Effector memory CD4-positive, alpha-beta T cell (primary cell): ENCODE measurements at places on chromosomes 6 and 20.
A peak's percentile ranks its signal among the peaks of the same experiment; 100 is the strongest.

- DNase-seq: no peak
- no peak overlapping the region for H3K27ac ChIP-seq
- no peak overlapping the region for H3K4me3 ChIP-seq
Observed at GRCh38 chr6:136134268-136134667, 115.8 kb downstream of the MTFR2 start.

- no peak overlapping the region for H3K4me3 ChIP-seq
- H3K36me3 ChIP-seq: no peaks in the 10 kb centered on the region
- no peaks in the 10 kb centered on the region for H3K27me3 ChIP-seq
- no peaks in the 10 kb centered on the region for H3K4me1 ChIP-seq
Observed at GRCh38 chr6:156448579-156448978, 328.6 kb upstream of the ARID1B start.

DNA sequence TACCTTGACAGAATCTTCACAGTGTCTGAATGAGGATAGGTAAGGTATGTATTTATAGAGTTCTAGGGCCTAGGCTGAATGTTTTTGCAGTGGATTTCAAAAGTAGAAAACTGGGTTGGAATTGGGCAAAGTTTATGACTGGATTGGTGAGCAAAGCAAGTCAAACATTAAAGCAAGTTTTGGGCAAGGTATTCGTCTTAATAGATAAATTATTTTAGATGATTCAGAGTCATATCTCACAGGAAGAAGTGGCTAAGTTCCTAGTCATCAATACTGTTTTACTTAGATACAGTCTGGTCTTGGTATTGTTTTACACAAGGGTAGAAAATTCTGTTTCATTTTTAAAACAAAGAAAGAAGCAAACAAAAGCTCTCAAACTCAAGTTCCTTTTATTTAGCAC lies 284.1 kb upstream of the EPHA7 start:
- no peak for DNase-seq
- H3K4me3 ChIP-seq: no peak overlapping the region
- H3K4me1 ChIP-seq: no peaks in the 10 kb centered on the region
- no peaks in the 10 kb centered on the region for H3K36me3 ChIP-seq
- H3K27me3 ChIP-seq: no peaks in the 10 kb centered on the region
- no peak overlapping the region for H3K27ac ChIP-seq

- no peak for DNase-seq
- no peak overlapping the region for H3K27ac ChIP-seq
- H3K36me3 ChIP-seq: no peaks in the 10 kb centered on the region
- H3K4me3 ChIP-seq: no peak overlapping the region
- no peaks in the 10 kb centered on the region for H3K27me3 ChIP-seq
Observed at GRCh38 chr20:23101696-23102406, 15.7 kb upstream of the CD93 start.

- no peak overlapping the region for H3K4me3 ChIP-seq
- no peak for DNase-seq
- H3K4me1 ChIP-seq: peaks cover 7% of the 10 kb centered on the region
- H3K27me3 ChIP-seq: no peaks in the 10 kb centered on the region
- H3K36me3 ChIP-seq: peaks cover under 1% of the 10 kb centered on the region
Observed at GRCh38 chr6:137210903-137211302, 8.3 kb downstream of the IFNGR1 start.

DNA sequence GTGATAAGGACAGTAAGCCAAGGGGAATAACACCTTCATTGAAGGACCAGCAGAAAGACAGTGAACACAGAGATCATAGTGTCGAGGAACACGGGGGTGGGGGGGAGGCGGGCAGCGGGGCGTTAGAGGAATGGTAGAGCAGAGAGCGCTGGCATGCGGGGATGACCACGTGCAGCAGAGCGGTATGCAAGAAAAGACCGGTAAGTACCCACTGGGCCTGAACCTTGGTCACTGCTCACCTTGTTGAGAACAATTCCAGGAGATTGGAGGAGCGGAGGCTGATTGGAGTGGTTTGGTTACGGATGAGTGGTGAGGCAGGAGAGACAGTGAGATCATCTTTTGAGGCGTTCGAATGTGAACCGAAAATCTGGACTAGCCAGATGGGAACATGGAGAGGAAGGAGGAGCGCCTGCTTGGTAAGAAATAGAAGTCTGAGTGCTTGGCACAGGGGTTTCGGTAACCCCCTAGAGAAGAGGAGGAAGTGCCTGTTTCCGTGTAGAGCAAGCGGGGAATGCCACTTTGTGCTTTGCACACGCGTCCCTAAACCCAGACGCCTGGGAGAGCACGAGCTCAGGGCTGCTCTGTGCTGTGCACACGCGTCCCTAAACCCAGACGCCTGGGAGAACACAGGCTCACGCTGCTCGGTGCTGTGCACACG lies 70.0 kb downstream of the FAM120B start:
- H3K4me1 ChIP-seq: peaks cover 7% of the 10 kb centered on the region
- H3K36me3 ChIP-seq: peaks cover 8% of the 10 kb centered on the region
- no peak overlapping the region for H3K27ac ChIP-seq
- H3K4me3 ChIP-seq: no peak overlapping the region

GRCh38 chr6:55578537-55579363 lies at the start of gene HMGCLL1:
TSS of gene HMGCLL1 (minus strand) at chr6:55579192. CDS start at chr6:55579055, 137 bp downstream.
- no peak for DNase-seq
- H3K27ac ChIP-seq: no peak within 1 kb of the TSS
- H3K36me3 ChIP-seq: no peaks in the 10 kb centered on the region
- H3K4me1 ChIP-seq: no peaks in the 10 kb centered on the region
- H3K27me3 ChIP-seq: no peaks in the 10 kb centered on the region

DNA sequence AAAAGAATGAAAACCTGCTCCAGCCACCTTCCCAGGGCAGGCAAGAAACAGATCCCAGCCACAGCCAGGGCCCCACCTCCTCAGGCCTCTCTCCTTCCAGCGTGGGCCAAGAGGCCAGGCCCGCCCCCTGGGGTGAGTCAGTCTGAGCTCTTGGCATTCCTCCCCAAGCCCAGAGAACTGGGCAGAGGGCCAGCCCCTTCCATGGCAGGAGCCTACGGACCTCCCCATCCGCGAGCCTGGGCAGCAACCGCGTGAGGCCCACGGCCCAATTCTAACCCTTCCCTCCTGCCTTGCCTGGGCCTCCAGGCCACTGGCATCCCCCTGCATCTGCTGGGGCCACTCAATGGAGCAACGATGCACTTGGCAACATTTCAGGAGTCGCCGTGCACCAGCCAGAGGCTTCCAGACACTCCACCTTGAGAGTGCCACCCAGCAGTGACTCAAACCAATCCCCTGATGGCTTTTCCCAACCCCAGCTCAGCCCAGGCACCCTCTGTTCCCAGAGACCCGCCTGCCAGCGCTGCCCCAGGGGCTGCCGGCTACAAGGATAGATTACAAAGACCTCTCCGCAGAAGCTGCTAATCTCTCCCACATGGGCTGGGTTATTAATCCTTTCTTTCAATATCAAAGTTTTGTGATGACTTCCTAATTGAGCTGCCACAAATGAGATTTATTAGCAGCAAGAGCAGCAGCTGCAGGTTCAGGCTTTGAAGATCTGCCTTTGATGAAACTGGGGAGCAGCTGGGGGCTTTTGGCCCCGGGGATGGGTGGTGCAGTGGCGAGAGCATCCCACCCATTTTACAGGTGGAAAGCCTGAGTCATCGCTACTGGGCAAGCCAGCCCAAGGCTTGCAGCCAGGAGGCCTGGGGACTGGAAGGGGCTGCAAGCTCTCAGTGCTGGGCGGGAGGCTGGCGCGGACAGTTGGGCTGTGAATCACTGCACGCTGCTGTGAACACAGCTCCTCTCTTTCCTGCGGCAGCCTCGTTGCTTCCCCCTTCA lies 85.7 kb downstream of the NFATC2 start:
- no peak for DNase-seq
- no peak overlapping the region for H3K27ac ChIP-seq
- H3K4me1 ChIP-seq: no peaks in the 10 kb centered on the region
- H3K36me3 ChIP-seq: peaks cover 63% of the 10 kb centered on the region
- H3K27me3 ChIP-seq: no peaks in the 10 kb centered on the region

- H3K36me3 ChIP-seq: no peaks in the 10 kb centered on the region
- H3K4me1 ChIP-seq: no peaks in the 10 kb centered on the region
- no peak overlapping the region for H3K27ac ChIP-seq
- no peaks in the 10 kb centered on the region for H3K27me3 ChIP-seq
- DNase-seq: no peak
Observed at GRCh38 chr6:88441346-88441745, 275.2 kb upstream of the CNR1 start.

DNA sequence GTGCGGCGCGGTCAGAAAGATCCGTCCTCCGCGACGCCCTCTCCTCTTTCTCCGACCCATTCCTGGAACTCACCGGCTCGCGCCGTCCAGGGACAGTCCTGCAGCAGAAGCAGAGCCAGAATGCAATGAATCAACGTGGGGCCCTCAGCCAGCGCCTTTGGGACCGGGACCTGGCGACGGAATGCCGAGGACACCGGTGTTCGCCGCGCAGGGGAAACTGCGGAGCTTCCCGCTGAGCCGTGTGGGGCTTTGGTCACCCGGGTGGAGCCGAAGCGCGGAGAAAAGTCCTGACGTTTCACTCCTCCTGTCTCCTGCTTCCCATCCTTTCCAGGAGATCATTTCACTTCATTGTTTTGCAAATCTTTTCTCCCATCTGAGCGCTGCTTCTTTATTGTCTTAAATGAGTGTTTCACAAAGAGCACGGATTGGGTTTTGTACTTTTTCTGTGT lies 26.5 kb downstream of the ULBP1 start:
- peaks cover 22% of the 10 kb centered on the region for H3K4me1 ChIP-seq
- peaks cover 67% of the 10 kb centered on the region for H3K27me3 ChIP-seq
- H3K36me3 ChIP-seq: no peaks in the 10 kb centered on the region
- H3K27ac ChIP-seq: no peak overlapping the region
- peak overlapping the region; percentile 55 for H3K4me3 ChIP-seq
- no peak for DNase-seq

GRCh38 chr6:158807515-158808441 lies 11.4 kb downstream of the EZR start:
- H3K27me3 ChIP-seq: no peaks in the 10 kb centered on the region
- H3K27ac ChIP-seq: no peak overlapping the region
- peaks cover 66% of the 10 kb centered on the region for H3K4me1 ChIP-seq
- H3K4me3 ChIP-seq: no peak overlapping the region
- DNase-seq: no peak

DNA sequence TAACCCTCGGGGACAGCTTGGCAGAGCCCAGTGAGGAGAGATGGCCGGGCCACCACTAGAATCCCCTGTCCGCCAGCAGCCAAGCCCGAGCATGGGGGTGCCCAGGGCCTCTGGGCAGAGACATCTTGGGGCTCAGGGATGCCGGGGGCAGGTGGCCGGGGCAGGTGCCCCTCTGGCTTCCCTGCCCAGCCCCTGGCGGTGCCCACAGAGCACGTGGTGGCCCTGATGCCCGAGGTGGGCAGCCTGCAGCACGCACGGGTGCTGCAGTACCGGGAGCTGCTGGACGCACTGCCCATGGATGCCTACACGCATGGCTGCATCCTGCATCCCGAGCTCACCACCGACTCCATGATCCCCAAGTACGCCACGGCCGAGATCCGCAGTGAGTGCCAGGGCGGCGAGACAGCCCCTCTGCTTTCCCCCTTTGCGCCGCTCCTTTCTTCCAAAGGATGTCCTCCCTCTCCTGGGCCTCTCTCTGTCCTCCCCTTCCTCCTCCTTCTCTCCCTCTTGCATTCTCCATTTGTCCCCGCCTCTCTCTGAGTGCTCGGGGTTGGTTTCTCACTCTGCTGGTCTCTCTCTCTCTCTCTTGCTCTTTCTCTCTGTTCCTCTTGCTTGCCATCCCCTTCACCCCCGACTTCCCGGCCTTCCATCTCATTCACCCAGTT lies 11.2 kb downstream of the GDAP1L1 start:
- no peaks in the 10 kb centered on the region for H3K27me3 ChIP-seq
- DNase-seq: no peak
- H3K4me1 ChIP-seq: no peaks in the 10 kb centered on the region
- H3K4me3 ChIP-seq: no peak overlapping the region

GRCh38 chr20:8036771-8037170 lies 17.2 kb upstream of the TMX4 start:
- no peak overlapping the region for H3K27ac ChIP-seq
- no peak for DNase-seq
- H3K27me3 ChIP-seq: no peaks in the 10 kb centered on the region
- H3K4me1 ChIP-seq: no peaks in the 10 kb centered on the region
- H3K36me3 ChIP-seq: no peaks in the 10 kb centered on the region

- H3K4me3 ChIP-seq: peak overlapping the region; percentile 15
- no peaks in the 10 kb centered on the region for H3K27me3 ChIP-seq
- no peaks in the 10 kb centered on the region for H3K4me1 ChIP-seq
- H3K36me3 ChIP-seq: no peaks in the 10 kb centered on the region
- DNase-seq: no peak
Observed at GRCh38 chr6:112253498-112253840, 898 bp downstream of the LAMA4 start.

- H3K4me1 ChIP-seq: peaks cover 7% of the 10 kb centered on the region
- no peak for DNase-seq
- no peaks in the 10 kb centered on the region for H3K36me3 ChIP-seq
- no peak overlapping the region for H3K27ac ChIP-seq
- no peaks in the 10 kb centered on the region for H3K27me3 ChIP-seq
Observed at GRCh38 chr6:137290601-137291261, 71.5 kb upstream of the IFNGR1 start.

- H3K4me1 ChIP-seq: no peaks in the 10 kb centered on the region
- no peaks in the 10 kb centered on the region for H3K36me3 ChIP-seq
- no peaks in the 10 kb centered on the region for H3K27me3 ChIP-seq
- H3K4me3 ChIP-seq: no peak overlapping the region
- no peak overlapping the region for H3K27ac ChIP-seq
- DNase-seq: no peak
Observed at GRCh38 chr6:85321906-85322305, 128.0 kb upstream of the NT5E start.

DNA sequence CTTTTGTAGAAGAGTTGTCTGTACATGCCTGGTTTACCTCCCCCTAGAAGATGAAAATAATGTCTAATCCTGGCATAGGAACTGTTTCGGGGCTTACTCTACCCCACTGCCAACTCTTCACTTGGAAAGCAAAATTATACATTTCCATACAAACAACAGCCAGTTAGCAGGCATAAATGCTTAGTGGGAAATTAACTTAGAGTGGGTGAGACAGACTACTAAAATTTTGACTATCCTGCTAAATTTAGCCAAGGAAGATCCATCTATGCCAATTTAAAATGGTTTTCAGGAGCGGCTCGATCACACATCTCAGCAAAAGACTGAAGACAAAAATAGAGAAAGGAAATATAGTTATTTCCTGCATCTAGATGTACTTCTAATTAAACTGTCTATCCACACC lies 221.2 kb downstream of the TPBG start:
- H3K27me3 ChIP-seq: no peaks in the 10 kb centered on the region
- no peak overlapping the region for H3K27ac ChIP-seq
